Activated naive CD4-positive, alpha-beta T cell treated with anti-CD3 and anti-CD28 coated beads, Interleukin-2, amount 10 ng/mL, durations not matched to agents 7 days and 5 days (primary cell): ENCODE measurements at places on chromosomes 7 and 10.
A peak's percentile ranks its signal among the peaks of the same experiment; 100 is the strongest.

DNA sequence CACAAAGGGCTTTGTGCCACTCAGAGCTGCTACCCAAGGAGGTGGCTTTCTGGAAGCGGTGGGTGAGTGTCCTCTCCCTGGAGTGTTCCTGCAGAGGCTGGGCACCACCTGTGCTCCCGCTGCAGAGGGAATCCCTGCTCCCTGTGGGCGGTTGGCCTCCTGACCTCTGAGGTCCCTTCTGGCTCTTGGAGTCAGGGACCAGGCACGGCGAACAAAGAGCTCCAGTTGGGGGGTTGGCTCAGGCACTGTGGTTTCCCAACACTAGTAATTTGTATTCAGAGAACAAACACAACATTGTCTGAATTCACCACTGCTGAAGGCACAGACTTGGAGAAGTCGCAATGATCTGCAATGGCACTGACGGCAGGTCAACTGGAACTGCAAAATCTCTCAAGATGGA is 328.9 kb downstream of the PRPF18 start:
- DNase-seq = no peak

- no peak for DNase-seq
Observed at GRCh38 chr7:135662123-135662372, 266 bp upstream of the STMP1 start.

DNA sequence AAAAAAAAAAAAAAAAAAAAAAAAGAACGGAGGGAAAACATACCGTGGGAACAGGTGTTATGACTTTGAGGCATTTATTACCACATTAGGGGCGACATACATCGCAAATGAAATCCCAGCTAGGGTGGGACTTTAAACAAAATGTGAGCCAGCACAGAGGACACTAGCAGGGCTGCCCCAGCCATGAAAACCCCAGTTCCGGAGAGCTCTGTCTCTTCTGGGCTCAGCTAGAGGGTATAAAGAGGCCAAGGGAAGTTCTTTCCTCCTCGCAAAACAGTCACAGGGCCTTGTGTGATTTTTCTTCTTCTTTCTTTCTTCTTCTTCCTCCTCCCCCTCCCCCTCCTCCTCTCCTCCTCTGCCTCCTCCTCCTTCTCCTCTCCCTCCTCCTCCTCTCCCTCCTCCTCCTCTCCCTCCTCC is 59.9 kb upstream of the ECHDC3 start:
- no peak for DNase-seq

DNA sequence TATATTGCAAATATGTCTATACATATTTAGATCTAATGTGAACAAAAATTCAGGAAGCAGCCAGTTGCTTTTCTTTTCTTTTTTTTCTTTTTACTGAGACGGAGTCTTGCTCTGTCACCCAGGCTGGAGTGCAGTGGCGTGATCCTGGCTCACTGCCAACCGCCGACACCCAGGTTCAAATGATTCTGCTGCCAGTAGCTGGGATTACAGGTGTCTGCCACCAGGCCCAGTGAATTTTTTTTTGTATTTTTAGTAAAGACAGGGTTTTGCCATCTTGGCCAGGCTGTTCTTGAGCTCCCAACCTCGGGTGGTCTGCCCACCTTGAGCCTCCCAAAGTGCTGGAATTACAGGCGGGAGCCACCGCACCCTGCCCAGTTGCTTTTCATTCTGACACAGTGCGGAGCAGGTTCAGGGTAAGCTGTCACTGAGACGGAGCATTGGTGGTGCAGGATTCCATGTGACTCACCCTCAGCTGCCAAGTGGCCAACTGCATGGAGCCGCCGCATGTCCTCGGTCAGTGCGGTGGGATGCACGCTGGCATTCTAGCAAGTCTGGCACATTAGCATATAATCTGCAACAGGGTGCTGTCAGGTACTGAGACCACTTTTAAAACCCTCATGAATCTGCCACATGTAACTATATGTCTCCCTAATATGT is 362.7 kb downstream of the DNAJB6 start:
- peak; percentile 5 for DNase-seq

DNA sequence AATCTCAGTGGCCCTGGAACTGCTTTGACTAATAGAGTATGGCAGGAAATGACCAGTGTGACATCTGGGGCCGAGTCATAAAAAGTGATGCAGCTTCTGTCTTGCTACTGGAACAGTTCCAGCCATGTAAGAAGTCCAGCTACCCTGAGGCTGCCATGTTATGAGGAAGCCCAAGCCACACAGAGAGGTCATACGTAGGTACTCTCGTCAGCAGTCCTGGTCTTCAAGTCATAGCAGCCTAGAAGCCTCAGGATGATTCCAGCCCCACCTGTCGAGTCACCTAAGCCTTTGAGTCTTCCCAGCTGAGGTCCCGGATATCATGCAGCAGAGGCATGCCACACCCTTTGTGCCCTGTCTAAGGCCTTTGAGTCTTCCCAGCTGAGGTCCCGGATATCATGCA is 92.1 kb downstream of the PPP1R3C start:
- no peak for DNase-seq

GRCh38 chr10:93954726-93955363 is 38.9 kb upstream of the PLCE1 start:
- DNase-seq = no peak

DNA sequence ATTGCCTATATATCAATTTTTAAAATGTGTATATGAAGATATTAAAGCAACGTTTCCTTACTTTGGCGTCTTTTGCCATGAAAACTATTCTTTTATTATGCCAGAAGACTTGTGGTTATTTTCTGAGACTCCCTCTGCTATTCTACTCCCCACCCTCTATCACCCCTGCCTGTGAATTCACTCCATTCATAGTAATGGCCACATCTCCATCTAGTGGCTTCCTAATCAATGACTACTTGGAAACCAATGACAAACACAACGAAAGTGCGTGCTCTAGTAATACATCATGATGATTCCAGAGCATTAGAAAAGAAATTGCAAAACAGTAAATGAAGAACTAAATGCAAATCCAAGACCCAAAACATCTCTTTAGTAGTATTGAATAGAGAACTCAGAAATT is 186.7 kb upstream of the HGF start:
- DNase-seq = no peak

- DNase-seq = no peak
Observed at GRCh38 chr10:7421526-7421925, 10.7 kb upstream of the SFMBT2 start.

DNA sequence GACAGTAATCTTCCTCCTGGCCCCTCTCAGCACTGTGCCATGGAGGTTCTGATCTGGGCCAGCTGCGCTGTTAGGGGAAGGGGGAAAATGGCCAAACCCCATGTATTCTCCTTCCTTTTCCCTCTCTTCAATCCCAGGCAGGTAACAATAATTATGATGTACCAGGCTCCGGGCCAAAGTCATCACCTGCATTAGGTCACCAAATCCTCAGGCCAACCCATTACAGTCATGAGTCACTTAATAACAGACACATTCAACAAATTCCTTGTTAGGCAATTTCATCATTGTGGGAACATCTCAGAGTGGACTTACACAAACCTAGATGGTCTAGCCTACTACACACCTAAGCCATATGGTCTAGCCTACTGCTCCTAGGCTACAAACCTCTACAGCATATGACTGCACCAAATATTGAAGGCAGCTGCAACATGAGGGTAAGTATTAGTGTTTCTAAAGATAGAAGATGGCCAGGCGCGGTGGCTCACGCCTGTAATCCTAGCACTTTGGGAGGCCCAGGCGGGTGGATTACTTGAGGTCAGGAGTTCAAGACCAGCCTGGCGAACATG is 2.2 kb upstream of the HSPB1 start:
- DNase-seq = no peak

DNA sequence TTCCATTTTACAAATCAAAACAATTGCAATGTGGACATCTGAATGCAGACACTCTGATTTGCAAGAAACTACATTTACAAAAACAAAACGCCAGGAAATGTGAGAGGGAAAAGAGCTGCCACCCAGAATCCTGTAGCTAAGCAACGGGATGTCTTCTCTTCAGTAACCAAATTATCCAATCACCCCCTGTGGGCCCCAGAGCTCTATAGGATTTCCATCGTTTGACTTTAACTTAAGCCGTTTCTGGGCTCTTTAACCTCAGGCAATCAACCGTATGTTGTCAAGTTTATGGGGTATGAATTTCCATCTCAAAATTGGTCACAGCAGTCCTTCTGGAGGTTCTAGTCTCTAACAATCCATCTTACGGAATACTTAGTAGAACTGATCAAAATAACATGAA is 240.5 kb downstream of the ETV1 start:
- no peak for DNase-seq

GRCh38 chr10:79137826-79138225 is 69.1 kb downstream of the ZMIZ1 start:
- DNase-seq = peak; percentile 76

DNA sequence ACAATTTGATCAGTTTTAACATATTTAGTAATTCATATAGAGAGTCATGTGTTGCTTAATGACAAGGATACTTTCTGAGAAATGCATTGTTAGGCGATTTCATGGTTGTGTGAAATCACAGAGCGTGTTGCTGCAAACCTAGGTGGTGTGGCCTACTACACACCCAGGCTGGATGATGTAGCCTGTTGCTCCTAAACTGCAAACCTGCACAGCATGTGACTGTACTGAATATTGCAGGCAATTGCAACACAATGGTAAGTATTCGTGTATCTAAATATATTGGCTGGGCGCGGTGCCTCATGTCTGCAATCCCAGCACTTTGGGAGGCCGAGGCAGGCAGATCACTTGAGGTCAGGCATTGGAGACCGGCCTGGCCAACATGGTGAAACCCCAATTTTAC is 73.7 kb upstream of the BAIAP2L1 start:
- no peak for DNase-seq

- DNase-seq = no peak
Observed at GRCh38 chr10:32961895-32962369, 3.9 kb upstream of the ITGB1 start.

- no peak for DNase-seq
Observed at GRCh38 chr7:95011995-95012394, 104.6 kb downstream of the PPP1R9A start.

DNA sequence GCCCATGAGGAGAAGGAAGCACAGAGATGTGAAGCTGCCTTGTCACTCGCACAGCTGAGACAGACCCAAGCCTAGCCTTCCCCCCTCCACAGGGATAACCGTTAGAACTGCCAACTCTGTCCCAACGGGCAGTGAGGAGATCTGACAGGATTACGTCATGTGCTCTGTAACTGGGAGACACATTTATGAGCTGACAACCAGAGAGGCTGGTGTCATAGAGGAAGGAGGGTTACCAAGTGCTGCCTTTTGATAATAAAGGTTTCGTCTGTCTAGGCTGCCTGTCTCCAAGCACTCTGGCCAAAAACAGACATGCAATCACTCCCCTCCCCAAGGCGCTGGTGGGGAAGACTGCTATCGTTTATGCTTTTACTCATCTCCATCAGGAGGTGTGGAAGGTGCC is 165.9 kb downstream of the PLXNA4 start:
- no peak for DNase-seq

- DNase-seq = no peak
Observed at GRCh38 chr10:6221971-6222751, 19.4 kb downstream of the PFKFB3 start.

- no peak for DNase-seq
Observed at GRCh38 chr7:14115701-14116100, 126.2 kb upstream of the ETV1 start.

GRCh38 chr7:117019786-117020590 is 66.7 kb downstream of the ST7 start:
- DNase-seq = no peak

- no peak for DNase-seq
Observed at GRCh38 chr10:111831058-111831457, 352.5 kb downstream of the GPAM start.

DNA sequence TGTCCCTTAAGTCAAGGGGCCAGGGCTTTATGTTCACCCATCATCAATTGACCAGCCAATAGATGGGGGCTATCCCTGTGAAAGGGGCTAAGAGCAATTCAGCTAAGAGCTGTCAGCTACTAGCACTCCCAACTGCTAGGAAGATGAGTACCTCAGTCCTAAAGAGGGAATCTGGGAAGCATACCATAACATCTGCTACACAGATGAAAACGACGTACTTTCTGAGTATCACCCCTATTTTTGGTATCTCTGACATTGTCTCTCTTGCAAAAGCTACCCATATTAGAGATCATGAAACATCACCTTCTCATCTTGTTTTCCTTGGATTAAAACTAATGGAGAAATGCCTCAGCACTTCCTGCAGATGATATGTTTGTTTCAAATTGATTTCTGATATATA is 7.5 kb upstream of the SMNDC1 start:
- no peak for DNase-seq

- no peak for DNase-seq
Observed at GRCh38 chr10:95988702-95989101, 54.7 kb upstream of the CCNJ start.

GRCh38 chr10:16987206-16987621 is 142.4 kb downstream of the CUBN start:
- no peak for DNase-seq

DNA sequence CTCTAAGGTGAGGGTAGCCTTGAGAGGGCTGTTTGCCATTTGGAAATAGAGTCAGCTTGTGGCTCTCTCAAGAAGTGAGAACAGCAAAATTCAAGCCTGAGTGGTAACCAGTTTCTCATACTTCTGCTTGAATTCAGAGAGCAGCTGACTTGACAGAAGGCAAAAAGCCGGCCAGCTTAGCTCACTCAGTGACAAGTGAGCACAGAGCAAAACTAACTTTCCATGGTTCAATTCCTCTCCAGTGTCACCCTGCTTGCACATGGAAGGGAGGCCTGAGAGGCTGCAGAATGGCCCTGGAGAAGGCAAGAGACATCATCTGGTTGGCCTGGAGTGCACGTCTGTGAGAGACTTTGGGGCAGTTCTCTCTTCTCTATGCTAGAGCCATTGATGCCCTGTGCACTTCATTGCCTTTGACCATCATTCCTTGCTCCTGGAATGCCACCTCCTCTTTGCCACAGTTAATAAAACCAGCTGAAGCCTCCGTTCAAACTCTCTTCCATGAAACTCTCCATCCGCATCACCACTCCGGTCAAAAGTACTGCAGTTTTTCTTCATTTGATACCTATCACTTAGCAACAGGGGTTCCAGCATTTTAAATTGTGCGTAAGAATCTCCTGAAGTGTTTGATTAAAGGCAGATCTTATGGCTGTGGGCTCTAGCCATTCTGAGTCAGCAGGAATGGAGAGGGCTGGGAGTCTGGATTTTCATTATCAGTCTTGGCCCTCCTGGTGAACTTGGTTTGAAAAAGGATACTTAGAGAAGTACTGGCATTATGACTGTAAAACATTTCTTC is 69.8 kb upstream of the PIK3CG start:
- no peak for DNase-seq
